ENCODE measurements at places on chromosomes 6 and 20. TPM values are rescaled to one million over a fixed set of nuclear protein-coding genes. Genes with fewer than 3 reads are reported as not detected.

Gene SH3BGRL2
- total RNA-seq, result 19.2 TPM

DNA sequence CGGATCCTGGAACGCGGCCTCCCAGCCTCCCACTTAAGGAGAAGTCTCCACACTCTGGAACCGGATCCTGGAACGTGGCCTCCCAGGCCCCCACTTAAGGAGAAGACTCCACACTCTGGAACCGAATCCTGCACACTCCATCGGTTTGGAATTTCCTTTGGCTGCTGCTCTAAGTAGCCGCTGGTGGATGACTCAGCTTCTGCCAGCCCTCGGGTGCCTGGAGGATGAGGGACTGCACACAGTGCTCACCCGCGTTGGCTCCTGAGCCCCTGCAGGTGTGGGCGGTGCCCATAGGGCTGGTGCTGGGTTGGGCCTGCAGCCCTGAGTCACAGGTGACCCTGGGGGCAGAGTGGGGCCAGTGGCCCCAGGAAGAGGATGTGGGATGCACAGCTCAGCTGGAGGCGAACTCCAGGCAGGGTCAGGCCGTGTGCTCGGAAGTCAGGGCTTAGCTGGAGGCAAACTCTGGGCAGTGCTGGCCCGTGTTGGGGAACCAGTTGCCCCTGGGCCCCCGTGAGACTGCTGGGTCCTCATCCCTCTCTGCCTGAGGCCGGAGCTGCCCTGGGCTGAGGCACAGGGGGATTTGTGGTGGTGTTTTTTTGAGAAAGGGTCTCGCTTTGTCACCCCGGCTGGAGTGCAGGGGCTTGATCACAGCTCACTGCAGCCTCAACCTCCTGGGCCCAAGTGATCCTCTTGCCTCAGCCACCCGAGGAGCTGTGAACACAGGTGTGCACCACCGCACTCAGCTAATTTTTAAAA, 13.9 kb upstream of the TNFRSF6B start:
- peak; percentile 96 for DNase-seq

Gene PTGIS
- 0.53 TPM for total RNA-seq

GRCh38 chr6:36147294-36147693, 17.0 kb downstream of the MAPK13 start:
- no peak for DNase-seq

- no peak for DNase-seq
These were observed 67.9 kb upstream of the GATA5 start for GRCh38 chr20:62543470-62544302.

- no peak for DNase-seq
These were observed 45.6 kb upstream of the FYN start for GRCh38 chr6:111918825-111919224.

DNA sequence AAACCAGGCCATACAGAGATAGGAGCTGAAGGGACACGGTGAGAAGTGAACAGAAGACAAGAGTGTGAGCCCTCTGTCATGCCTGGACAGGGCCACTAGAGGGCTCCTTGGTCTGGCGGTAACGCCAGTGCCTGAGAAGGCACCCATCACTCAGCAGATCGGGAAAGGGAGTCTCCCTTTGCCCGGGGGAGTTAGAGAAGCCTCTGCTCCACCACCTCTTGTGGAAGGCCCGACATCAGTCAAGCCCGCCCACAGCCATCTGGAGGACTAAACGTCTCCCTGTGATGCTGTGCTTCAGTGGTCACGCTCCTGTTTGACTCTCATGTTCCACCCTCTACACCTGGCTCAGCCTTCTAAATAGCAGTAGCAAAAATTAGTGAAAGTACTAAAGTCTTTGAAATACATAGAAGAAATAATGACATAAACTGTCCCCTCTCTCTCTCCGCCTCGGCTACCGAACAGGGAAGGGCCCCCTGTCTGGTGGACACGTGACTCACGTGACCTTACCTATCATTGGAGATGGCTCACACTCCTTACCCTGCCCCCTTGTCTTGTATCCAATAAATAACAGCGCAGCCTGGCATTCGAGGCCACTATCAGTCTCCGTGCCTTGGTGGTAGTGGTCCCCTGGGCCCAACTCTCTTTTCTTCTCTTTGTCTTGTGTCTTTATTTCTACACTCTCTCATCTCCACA, 66.7 kb downstream of the RPP21 start:
- no peak for DNase-seq

DNA sequence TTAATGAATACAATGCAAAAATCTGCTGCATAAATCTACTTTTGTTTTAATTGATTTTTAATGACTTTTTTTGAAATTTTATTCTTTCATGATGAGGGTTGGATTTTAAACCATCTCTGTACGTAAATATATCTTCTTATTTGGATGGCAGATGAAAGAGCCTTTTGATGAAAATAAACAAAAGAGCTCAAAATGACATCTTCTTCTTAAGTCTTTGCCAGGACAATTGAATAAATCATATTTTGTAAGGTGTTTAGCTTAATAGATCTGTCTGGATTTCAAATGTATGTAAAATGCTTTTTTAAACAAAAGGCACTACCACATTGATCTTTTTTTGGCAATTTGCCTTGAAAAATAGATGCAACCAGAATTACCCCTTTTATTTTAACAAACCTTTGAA, 39.3 kb downstream of the KIF6 start:
- no peak for DNase-seq

- no peak for DNase-seq
These were observed 12.3 kb downstream of the CST5 start for GRCh38 chr20:23867152-23867776.

Gene BACH2
- 1.2 TPM for total RNA-seq

GRCh38 chr6:34194772-34195171, 41.9 kb upstream of the HMGA1 start:
- no peak for DNase-seq

- no peak for DNase-seq
These were observed 220.7 kb downstream of the ZFAND3 start for GRCh38 chr6:38040254-38040653.

- no peak for DNase-seq
These were observed 3.9 kb downstream of the EYA4 start for GRCh38 chr6:133245007-133245406.

DNA sequence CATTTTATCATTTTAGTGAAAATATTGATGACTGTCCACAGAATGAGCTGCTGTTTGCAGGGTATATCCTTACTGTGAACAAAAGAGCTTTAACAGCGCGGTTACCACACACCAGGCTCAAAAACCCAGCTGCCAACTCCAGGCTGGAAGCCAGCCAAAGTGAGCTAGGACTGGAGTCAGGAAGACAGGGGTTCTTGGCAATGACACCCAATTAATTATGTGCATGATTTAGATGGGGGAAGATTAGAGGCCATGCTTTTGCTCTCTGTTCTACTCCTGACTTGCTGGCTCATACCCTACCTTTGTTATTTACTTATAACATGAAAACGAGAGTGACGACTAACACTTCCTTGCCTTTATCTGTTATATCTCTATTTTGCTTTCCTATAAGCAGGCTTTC, 128.9 kb upstream of the SHLD1 start:
- DNase-seq, result no peak

DNA sequence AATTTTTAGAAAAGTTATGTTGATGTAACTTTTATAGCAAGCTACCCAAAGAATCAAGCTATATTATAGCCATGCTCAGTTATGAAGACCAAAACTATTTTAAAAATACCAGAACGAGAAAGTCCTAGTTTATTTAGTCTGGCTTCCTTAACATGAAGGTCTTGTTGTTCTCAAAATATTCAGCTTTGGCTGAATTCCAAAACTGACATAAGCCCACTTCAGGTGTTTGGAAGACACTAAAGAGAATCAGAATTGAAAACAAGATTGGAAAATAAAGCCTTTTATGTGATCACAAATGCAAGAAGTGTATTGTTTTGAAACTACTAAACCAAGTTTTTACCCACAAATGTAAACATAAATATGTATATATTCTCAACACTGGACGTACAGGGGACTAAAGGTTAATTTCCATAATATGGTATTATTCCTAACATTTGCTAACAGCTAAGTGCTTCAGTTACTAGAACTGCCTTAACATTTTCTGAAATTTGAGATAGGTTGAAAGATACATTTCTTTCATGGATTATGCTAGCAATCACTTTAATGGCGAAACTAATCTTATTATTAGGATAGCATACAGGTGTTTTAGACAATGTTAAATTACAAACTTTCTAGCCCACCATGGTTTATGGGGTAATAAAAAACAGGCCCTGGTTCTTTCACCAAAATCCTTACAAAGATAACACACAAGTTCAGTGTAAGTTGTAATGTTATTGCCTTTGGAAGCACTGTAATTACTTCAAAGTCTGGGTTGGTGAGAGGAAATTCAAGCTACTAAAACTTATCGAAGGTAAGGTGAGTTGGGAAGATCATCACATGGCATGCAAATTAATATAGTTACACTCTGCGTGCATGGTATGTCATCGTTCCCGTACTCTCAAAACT, 1.6 kb downstream of the MAP3K5 start:
- no peak for DNase-seq

Gene SNHG17
- 38.3 TPM for total RNA-seq

- no peak for DNase-seq
These were observed 29.0 kb upstream of the DEK start for GRCh38 chr6:18293076-18293904.

GRCh38 chr6:78561015-78561414, 306.3 kb upstream of the IRAK1BP1 start:
- DNase-seq, result no peak

GRCh38 chr20:34439168-34439567, 76.1 kb downstream of the ITCH start:
- DNase-seq, result no peak

Gene CD109
- total RNA-seq, result 100 TPM

Gene ETV7
- total RNA-seq, result 2.7 TPM

Gene LY6G6C
- total RNA-seq, result not detected

Gene KHDC1
- total RNA-seq, result 2.9 TPM

Gene THBD
- 20.7 TPM for total RNA-seq

All from glomerular endothelial cell (primary cell).